Mesothelial cell of epicardium (in vitro differentiated cells): ENCODE measurements at places on chromosomes 2 and 18. TPM values are rescaled to one million over a fixed set of nuclear protein-coding genes. Genes with fewer than 3 reads are reported as not detected.

DNA sequence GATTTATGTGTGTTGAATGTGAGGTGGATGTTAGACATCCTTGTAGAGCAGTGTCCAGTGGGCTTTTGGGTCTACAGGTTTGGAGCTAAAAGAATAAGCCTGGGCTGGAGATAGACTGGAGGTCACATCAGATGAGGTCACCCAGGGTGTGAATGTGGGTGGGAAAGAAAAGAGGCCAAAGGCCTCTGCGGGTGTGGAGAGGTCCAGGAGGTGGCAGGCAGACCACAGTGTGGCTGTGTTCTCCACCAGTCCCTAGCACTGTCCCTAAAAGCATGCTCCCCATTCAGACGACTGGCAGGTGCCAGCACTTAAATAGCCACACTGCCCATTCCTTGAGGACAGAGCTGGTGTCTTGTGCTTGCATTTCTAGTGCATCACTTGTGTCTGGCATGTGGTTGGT, 4.1 kb downstream of the ATG4B start:
- no peak for DNase-seq
- H3K36me3 ChIP-seq, result peaks cover 12% of the 10 kb centered on the region
- H3K4me1 ChIP-seq, result peaks cover 11% of the 10 kb centered on the region

DNA sequence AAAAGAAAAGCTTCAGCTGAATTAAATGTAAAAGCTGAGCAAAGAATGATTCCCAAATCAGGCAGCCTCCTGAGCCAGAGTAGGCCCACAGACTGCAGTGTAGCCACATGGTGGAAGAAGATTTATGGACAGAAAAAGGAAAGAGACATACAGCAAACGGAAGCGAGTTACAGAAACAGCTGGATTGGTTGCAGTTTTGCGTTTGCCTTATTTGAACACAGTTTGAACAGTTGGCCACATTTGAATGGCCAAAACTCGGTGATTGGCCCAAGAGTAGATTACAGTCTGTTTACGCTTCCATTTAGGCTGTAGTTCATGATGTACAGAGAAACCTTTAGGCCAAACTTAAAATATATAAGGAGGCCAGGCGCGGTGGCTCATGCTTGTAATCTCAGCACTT, 35.1 kb downstream of the SH2D6 start:
- peaks cover 20% of the 10 kb centered on the region for H3K4me1 ChIP-seq
- DNase-seq, result no peak
- no peaks in the 10 kb centered on the region for H3K27me3 ChIP-seq
- H3K36me3 ChIP-seq, result no peaks in the 10 kb centered on the region
- no peak overlapping the region for H3K27ac ChIP-seq
- H3K4me3 ChIP-seq, result no peak overlapping the region

DNA sequence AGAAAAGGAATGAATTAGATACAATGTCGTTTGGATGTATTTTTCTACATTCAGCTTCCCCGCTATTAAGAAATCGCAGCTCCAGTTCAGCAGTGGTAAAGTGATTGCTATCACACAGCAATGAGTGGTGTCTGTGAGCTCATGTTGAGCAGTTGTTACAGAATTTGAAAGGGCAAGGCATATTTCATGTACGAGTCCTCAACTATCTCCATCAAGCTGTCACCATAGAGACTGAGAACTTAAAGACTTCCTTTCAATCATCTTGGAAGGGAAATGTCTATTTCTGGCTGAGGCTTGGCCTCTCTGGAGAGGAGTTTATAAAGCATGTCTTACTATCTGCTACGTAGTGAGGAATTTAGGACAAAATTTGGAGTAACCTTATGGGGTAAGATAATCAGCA, 24.4 kb upstream of the FAM117B start:
- no peaks in the 10 kb centered on the region for H3K36me3 ChIP-seq
- H3K27me3 ChIP-seq, result no peaks in the 10 kb centered on the region
- no peak overlapping the region for H3K4me3 ChIP-seq
- DNase-seq, result no peak

RNF152 gene
- 19.0 to 28.6 TPM (median 25.7 TPM) in 3 replicates for total RNA-seq

IL1RL1 gene
- total RNA-seq, result 0.09 to 0.18 TPM in 2 of 3 replicates, not detected in the other

ACMSD gene
- total RNA-seq, result not detected in 3 replicates
